ENCODE measurements at places on chromosomes 4 and X.

DNA sequence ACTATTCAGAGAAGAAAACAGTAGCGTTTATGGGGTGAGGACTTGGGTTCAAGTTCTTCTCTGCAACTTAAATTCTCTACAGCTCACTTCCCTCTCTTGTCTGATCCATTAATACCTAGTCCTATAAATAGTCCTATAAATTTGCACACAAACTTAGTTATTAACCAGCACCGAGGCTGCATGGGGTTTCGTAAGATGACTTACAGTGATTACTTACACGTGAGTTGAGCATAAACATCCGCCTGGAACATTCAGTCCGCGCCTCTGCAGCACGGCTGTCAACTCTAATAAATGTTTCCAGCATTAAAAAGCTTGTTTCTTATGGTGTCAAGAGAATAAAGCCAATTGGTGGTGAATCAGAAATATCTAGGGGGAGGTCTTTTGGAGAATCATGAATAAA lies 103.0 kb upstream of the ENPP6 start:
- no peak for DNase-seq

DNA sequence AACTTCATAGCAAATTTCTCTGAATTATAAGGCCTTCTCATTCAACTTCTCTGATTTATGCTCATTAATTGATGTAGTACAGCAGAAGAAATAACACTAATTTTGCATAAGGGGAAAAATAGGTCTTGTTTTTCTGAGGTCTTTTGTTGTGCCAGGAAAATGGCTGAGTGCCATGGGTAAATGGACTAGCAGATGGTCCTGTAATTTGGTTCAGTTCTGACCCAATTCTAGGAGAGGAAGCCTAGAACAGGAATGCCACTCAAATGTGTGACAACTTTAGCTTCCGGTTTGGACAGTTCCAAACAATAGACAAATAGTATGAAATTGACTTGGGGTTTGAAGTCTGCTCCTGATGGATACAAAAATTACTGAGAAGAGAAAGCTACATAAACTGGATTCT lies 6.2 kb downstream of the RAB9B start:
- no peak for DNase-seq

DNA sequence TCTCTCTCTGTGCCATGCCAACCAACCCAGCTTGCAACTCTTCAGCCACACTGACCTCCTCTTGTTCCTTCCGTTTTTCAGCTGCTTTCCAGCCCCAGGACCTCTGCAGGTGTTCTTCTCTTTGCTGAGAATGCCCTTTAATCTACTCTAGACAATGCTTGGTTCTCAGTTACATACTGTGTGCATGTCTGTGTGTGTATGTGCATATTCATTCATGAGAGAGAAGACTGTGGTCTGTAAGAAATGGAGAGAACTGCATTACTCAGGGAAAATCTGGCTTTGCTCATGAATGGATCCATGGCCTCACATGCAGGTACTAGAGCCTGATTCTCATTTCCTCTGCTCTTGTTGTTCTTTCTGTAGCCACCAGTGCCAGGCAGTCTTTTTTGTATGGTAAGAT lies 636.9 kb upstream of the TENM3 start:
- DNase-seq: no peak

GRCh38 chr4:137376312-137376711 lies 156.0 kb downstream of the PCDH18 start:
- no peak for DNase-seq

DNA sequence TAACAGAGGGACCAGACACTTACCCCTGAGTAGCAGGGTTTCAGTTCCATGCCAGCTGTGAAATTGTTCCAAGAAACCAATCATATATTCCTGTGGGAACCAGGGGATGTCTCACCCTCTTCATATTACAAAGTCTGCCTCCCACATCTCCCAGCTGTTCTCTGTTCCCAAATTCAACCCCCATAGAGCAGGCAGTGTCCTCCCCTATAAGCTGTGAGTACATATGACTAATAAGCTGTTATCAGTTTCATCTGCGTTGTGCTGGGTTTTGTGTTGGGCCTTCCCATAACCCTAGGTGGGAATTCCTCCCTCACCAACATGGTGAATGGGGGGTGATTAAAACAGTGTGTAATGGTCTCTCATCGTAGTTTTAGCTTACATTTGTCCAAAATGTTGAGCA lies 41.0 kb downstream of the CEP44 start:
- DNase-seq: no peak

- no peak for DNase-seq
These were observed 152.9 kb downstream of the STOX2 start for GRCh38 chr4:184058026-184058425.

DNA sequence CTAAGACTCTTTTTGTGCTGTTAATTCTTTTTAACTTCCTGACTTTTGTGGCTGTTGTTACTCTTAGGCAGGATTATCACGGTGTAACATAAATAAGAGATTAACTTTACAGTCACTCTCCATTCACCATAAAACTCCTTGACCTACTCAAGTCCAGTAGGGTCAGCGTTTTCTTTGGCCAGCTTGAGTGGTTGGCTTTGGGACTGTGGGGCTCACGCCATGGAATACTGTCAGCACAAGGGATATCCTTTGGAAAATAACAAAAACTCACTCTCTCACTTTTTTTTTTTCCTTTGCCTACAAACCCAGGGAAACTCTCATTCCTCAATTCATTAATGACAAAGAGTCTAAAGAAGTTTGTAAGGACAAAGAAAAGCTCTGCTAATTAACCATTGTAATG lies 89.4 kb upstream of the TLL1 start:
- no peak for DNase-seq

DNA sequence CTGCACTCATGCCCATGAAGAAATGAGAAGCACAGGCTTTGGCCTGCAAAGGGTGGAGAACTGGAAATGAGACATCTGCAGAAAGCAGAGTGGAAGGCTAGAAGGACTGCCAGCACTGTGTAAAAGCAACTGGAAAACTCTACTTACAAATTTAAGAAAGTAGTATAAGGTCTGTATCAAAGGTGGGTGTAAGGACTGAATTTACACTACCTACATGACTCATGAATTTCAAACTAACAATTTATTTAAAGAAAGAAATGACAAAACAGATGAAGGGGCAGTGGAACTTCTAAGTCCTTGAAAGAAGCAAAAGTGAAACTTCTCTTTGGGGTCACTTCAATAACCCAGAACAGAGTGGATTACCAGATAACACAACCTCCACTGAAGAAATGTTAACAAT lies 71.2 kb downstream of the SLC10A7 start:
- no peak for DNase-seq

- DNase-seq: no peak
These were observed 1480.5 kb upstream of the IGFBP7 start for GRCh38 chr4:58590722-58591121.

- peak; percentile 77 for DNase-seq
These were observed 797 bp downstream of the PKD2 start for GRCh38 chr4:88008122-88008742.

DNA sequence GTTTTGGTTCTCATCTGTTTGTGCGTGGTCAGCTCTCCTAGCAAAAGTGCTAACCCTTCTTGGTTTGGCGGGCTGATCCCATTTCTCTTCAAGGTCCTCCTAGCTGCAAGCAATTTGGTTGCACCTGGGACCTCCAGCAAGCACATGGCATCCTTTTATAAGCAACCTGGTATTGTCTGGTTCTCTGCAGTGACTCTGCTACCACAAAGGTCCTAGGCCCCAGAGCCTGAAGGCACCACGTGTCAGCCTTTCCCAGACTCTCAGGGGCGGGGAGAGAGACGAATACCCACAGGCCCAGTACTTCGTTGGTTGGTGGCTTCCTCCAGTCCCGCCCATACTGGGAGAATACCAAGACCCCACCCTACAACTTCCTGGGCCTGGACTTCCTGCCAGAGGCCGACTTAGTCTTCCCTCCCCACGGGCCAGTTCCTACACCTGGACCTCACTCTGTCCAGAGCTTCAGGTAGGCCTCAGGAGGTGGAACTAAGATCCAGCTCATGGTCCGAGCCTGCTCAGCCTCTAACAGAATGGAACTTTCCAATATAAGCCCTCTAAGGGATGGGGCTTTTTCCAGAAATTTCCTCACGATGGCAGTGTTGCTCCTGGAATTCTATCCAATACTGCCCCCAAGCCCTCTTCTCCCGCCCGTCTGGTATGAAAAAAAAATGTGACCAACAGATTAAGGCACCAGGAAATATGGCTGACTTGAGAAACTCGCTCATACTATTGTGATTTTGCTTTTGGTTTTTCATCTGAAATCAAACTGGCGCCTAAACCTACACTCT lies 192.5 kb upstream of the STK26 start:
- DNase-seq: peak; percentile 85

DNA sequence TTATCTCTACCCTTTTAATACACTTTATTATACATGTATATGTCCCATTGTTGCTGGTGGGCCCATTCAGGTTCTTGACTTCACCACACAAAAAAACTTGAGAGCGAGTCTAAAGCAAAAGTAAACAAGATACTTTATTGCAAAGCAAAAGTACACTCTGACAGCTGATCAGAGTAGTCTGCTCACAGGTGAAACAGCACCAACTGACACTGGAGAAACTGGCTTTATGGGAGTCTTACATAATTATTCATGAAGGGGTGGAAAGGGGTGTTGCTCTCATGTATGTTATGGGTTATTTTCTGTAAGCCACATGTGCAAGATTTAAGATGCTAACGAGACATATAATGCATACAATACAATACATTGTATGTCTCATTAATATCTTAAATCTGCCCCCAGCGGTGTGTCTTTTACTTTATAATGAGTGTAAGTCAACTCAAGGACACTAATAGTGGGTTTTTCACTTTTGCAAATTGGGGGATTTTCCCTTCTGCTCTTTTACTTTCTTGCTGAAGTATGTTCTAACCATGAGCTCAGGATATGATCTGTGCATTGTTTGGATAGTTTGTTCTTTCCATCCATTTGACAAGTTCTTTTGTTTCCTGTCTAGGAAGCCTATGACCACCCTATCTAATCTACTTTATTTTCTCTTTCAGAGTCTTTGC lies 256.1 kb upstream of the ITM2A start:
- no peak for DNase-seq

- no peak for DNase-seq
These were observed 25.7 kb upstream of the TMEM131L start for GRCh38 chr4:153440475-153440874.

DNA sequence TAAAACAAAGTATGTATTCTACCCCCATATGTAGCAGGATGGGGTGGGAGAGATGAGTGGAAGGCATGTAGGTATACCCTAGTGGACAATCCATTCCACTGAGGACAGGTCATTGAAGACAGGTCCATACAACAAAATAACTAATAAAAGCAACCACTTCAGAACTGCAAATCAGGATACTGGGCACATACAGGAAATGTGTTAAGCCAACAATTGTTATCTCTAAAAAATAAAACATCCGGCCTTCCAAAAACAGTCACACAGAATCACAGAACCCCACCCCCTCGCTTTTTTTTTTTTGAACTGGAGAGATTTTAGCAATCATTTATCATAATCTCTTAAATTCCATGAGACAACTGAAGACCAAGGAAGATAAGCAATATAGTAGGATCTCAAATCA lies 112.9 kb downstream of the FRYL start:
- DNase-seq: no peak

- no peak for DNase-seq
These were observed 233.3 kb downstream of the STPG2 start for GRCh38 chr4:97910005-97910404.

DNA sequence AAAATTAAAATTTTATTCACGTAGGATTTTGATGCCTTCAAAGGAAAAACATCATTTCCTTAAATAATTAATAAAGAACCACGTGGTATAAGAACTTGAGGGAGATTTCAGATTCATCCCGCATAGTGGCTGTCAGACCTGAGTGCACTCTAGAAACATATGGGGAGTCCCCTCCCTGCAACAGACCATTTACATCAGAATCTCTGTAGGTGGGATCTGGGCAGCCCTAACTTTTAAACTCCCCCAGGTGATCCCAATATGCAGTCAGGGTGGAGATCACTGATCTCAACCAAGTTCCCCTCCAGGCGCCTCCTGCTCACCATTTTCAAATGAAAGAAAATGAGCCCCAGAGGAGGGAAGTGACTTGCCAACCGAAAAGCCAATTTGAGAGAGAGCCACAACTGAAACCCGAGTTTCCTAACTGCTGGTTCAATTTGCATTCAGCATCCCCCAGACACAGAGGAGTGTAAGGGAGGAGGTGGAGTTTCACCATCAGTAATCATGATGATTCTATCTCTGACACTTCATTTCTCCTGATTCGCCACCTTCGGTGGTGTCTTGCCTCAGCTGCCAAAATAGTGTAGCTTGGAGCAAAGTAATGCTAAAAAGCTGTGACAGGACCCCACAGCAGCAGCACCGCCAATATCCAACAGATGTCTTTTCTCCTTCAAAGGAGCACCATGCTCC lies 11.4 kb downstream of the RNF150 start:
- DNase-seq: no peak

DNA sequence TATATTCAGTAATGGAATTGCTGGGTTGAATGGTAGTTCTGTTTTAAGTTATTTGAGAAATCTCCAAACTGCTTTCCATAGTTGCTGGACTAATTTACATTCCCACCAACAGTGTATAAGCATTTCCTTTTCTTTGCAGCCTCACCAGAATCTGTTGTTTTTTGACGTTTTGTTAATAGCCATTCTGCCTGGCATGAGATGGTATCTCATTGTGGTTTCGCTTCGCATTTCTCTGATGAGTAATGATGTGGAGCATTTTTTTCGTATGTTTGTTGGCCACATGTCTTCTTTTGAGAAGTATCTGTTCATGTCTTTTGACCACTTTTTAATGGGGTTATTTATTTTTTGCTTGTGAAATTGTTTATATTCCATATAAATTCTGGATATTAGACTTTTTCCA lies 13.6 kb upstream of the MAGED4B start:
- DNase-seq: no peak

- DNase-seq: no peak
These were observed 62.6 kb upstream of the ALB start for GRCh38 chr4:73341454-73341853.

DNA sequence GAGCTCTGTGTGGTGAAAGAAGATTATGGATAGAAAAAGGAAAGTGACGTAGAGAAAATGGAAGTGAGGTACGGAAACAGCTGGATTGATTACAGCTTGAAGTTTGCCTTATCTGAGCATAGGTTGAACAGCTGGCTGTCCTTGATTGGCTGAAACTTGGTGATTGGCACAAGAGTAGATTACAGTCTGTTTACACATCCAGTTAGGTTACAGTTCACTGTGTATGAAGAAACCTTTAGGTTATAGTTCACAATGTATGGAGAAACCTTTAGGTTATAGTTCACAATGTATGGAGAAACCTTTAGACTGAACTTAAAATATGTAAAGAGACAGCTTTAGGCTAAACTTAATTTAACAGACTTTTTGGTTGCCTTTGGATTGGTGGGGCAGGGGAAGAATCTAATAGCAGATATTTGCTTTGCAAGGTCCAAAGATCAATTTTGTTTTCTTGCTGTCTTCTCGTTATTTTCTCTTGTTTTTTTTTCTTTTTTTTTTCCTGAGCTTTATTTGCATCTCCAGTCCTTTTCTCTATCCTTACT lies 15.6 kb upstream of the ART3 start:
- no peak for DNase-seq

DNA sequence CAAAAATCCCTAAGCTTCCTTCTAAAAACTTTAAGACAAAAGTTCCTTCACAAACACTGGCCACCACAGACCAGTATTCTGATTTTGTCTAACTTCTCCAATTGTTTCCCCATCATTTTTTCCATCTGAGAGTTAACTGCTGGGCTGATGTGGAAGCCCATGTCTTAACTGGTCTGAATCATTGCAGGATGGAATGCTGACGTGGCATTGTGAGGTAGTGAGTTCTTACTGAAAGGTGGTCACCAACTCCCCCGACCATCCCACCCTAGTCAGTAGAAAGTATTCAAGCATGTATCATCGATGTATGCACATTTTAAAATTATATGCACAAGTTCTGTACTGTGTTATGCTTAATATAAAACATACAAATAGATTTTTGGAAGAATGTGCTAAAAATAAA lies 99.1 kb upstream of the SMIM10 start:
- no peak for DNase-seq

- no peak for DNase-seq
These were observed 169.1 kb downstream of the GUCY2F start for GRCh38 chrX:109312757-109313156.

Data from cardiac septum (tissue), 1 donor.